Upper lobe of right lung (tissue), 1 donor: ENCODE measurements at places on chromosomes 1 and 21. TPM values are rescaled to one million over a fixed set of nuclear protein-coding genes. Genes with fewer than 3 reads are reported as not detected.

The S100A16 gene
- 69.6 TPM for total RNA-seq

GRCh38 chr1:224168859-224169380 is 14.1 kb upstream of the DEGS1 start:
- DNase-seq: no peak

GRCh38 chr21:35225573-35225972 is 176.5 kb upstream of the RUNX1 start:
- DNase-seq: no peak

DNA sequence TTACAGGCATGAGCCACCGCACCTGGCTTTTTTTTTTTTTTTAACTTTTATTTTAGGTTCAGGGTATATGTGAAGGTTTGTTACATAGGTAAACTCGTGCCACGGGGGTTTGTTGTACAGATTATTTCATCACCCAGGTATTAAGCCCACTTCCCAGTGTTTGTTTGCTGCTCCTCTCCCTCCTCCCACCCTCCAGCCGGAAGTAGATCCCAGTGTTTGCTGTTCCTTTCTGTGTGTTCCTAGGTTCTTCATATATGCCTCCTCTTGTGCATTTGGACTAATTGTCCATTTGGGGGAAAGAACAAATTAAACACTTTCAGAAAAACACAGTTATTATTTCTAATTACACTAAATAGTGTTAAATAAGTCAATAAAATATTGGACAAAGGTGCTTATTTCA is 1.1 kb upstream of the SLC2A7 start:
- DNase-seq: no peak

DNA sequence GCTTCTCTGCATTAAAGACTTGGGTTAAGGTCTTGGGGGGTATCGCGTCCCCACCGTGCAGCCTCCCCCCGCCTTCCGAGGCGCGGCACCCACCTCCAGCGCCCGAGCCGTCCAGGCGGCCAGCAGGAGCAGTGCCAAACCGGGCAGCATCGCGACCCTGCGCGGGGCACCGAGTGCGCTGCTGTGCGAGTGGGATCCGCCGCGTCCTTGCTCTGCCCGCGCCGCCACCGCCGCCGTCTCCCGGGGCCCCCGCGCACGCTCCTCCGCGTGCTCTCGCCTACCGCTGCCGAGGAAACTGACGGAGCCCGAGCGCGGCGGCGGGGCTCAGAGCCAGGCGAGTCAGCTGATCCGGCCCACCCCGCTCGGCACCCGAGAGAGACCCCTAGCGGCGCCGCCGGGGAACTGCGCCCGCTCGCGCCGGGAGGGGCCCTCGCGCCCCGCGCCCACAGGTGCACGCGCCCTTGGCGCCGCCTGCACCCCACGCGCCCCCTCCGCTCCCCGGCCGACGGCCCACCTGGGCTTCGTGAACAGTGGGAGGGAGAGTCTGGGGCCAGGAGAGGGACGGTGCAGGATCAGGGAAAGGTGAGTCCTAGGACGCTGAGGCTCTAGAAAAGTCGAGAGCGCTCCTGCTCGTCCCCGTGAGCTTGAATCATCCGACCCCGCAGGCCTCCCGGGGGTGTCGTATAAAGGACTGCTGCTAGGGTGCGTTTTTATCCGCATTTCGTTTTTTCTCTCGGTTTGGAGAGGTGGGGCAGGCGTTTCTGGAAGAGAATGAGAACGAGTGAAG is at the start of gene APP:
APP (minus strand) TSS at position 300 of the 787 bp plus-strand sequence; CDS start at position 150, 150 bp downstream.
- DNase-seq: peak; percentile 94

GRCh38 chr1:205454903-205455335 is 926 bp downstream of the BLACAT1 start:
- no peak for DNase-seq
